ENCODE measurements at places on chromosomes 13 and 19.
A peak's percentile ranks its signal among the peaks of the same experiment; 100 is the strongest.

DNA sequence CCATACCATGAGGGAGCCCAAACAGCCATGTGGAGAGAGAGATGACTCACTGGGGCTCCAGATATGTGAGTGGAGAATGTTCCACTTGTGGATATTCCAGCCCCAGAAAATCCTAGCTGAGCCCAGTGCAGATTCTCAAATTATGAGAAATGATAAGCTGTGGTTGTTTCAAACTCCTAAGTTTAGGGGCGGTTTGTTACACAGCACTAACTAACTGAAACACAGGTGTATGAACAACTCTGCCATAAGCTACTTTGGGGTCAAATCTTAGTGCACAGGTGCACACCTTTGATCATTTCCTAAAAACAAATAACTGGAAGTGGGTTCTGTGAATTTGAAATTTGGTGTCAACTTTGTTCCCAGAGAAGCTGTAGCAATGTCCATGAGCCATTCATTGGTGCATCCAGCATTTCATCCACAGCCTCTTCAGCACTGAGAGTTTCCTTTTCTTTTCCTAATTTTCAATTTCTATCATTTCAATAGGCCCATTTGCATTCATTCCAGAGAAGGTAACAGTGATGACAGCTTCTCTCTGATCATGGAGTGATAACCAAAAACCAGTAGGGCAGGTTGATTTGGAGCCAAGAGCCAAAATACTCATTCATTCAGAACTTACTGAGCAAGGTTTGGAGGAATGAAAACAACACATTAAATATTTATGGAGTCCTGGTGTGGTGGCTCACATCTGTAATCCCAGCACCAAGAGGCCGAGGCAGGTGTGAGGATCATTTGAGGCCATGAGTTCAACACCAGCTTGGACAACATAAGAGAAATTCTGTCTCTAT, 8.8 kb upstream of the CLPP start:
- DNase-seq, result no peak

- DNase-seq, result no peak
Measured at GRCh38 chr19:17677002-17677401, 11.2 kb downstream of the UNC13A start.

GRCh38 chr13:25225970-25226369, 53.9 kb upstream of the AMER2 start:
- no peak for DNase-seq

- DNase-seq, result no peak
Measured at GRCh38 chr13:89407357-89407756, 1736.2 kb downstream of the SLITRK5 start.

- DNase-seq, result no peak
Measured at GRCh38 chr13:51920267-51920666, 58.5 kb downstream of the CCDC70 start.

GRCh38 chr19:51140441-51140840, 1.7 kb upstream of the SIGLEC7 start:
- DNase-seq, result no peak

DNA sequence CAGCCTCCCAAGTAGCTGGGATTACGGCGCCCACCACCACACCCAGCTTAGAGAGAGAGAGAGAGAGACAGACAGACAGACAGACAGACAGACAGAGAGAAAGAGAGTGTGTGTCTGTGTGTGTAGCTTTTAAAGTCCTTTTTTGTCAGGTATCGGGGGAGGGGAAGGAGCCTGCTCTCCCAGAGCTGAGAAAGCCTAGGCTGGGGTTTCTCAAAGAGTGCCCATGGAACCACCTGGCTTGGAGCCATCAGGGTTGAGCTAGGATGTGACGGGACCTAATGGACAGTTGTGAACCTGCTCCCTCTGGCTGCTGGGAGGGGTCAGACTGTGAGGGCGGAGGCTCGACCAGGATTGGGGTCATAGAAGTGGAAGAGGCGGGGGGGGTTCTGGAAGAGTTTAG, 16.6 kb downstream of the RFX1 start:
- no peak for DNase-seq

- no peak for DNase-seq
Measured at GRCh38 chr19:34317311-34317927, 47.6 kb upstream of the GPI start.

DNA sequence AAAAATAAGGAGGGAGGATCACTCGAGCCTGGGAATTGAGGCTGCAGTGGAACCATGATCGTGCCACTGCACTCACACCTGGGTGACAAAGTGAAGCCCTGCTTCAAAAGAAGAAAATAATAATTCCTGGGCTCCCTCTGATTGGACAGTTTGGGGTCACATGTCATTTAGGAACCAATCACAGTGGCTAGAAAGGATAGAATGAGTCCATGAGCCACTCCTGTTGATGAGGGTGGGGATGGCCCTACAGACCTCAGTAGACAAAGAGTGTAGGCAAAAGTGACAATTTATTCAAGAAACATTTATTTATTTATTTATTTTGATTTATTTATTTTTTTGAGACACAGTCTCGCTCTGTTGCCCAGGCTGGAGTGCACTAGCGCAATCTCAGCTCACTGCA, 26.8 kb upstream of the ADGRE5 start:
- DNase-seq, result peak; percentile 64

DNA sequence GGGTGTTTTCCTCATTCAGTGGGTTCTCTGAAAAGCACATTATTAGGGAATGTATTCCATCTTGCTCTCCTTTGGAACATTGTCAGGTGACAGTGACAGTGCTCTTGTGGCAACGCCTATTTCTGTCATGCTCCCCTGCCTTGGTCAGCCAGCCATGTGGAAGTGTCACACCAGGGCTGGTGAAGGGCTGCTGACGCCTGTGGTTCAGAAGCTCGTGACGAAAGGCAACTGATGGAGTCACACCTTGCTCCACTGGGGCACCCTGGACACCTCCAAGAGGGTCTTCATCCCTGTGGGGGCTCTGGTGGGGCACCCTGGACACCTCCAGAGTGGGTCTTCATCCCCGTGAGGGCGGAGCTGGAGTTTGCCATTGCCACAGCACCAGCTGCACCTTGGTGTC, 68.9 kb upstream of the GPR183 start:
- DNase-seq, result peak; percentile 81

DNA sequence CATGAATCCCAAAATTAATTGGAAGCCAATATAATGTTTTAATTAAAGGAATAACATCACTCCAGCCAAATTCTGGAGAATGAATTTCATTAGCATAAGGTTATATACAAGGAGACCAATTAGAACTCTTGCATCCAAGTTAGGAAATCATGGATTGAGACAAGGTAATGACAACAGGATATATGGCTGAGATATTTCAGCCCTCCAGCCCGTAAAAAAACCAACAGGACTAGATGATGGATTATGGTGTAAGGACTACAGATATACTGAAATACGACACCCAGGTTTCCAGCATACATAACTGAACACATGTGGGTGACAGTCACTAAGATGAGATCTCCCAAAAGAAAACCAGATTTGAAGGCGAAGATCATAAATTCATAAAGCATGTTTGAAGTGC, 56.5 kb downstream of the TSC22D1 start:
- DNase-seq, result no peak

GRCh38 chr13:114089751-114090400, 42.5 kb downstream of the RASA3 start:
- no peak for DNase-seq

DNA sequence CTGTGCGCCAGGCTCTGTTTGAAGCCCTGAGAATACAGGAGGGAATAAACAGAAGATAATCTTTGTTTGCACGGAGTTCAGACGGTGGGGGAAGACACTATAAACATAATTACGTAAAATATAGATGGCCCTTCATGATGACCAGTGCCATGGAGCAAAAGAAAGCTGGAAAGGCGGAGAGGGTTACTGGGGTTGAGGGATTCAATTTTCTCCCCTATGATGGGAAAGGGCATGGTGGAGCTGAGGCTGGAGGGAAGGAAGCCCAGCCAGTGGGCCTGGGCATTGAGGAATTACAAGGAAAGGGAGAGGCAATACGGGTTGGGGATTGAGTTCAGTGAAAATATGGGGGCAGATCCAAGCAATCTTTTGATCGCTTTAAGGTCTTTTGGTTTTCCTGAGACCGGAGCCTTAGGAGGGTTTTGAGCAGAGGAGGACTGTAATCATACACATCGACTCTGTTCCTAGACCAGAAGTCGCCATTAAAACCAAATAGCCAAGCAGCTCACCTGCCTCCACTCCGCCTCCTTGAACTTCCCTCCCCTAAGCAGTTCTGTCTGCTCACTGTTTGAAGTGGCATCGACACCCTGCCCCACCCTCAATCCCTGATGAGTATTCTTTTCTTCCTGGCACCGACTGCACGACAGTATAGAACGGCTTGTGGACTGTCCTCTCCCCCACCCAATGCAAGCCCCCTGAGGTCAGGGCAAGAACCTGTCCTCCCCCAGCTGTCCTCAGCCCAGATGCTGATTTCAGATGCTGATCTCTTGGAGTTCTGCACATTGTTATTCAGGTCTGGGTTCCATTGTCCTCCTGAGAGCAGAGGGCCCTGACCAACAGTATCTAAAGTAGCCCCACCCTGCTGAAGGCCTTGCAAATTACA, 813 bp upstream of the ZNF296 start:
- no peak for DNase-seq

GRCh38 chr19:1088416-1089010, 6.7 kb downstream of the POLR2E start:
- no peak for DNase-seq

GRCh38 chr19:39154100-39154628, 28.6 kb downstream of the PAK4 start:
- no peak for DNase-seq

DNA sequence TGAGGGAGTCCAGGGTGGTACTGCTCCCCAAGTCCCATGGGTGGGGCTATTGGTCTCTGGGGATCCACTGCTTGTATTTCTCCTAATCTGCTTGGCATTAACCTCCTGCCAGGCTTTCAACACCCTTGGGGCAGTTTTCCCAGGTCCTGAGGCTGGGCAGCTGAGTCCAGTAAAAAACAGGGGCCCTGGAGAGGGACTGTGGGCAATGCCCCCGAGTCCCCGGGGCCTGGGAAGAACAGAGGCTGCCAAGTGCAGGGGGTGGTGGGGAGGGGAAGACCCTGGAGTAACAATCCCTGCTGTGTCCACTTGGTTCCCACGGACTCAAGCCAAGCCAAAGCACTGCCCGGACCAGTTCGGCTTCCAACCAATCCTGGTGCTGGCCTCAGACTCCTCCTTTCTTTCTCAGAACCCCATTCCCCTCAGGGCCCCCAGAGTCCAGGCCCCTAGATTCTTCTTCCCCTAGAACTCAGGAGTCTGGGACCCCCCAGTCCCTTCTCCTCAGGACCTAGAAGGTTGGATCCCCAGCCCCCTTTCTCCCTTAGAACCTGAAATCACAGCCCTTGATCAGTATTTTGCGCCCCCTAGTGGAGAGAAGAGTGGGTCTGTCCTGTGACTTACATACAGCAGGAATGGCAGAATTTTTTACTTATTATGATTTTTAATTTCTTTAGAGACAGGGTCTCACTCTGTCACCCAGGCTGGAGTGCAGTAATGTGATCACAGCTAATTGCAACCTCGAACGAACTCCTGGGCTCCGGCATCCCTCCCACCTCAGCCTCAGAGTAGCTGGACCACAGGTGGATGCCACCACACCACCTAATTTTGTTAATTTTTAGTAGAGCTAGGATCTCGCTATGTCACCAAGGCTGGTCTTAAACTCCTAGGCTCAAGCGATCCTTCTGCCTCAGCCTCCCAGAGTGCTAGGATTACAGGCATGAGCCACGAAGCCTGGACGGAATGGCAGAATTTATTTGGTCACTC, 3.7 kb upstream of the CLPTM1 start:
- peak; percentile 82 for DNase-seq

DNA sequence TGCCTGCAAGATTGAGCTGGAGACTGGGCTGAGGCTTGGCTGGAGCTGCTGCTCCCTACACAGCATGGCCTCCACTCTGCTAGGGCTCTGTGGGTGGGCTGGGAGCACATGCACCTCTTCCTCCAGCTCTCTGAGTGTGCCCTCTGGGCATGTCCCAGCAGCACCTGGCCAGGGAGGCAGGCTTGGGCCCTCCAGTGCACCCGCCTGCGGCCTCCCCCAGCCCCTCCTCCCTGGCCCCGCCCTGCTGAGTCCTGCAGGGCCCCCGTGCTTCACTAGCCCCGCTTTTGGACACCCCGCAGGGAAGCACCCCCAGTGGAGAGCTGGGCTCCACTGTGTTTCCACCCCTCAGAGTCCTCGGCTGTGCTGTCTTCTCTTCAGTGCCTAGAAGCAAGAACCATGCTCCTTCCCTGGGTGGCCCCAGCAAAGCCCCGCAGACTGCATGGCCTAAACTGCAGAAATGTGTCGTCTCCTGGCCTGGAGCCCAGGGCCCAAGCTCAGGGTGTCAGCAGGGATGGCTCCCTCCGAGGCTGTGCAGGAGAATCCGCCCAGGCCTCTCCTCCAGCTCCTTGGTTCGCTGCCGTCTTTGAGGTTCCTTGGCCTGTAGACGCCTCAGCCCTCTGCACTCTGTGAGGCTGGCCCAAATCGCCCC, 5.0 kb upstream of the TEX29 start:
- no peak for DNase-seq

DNA sequence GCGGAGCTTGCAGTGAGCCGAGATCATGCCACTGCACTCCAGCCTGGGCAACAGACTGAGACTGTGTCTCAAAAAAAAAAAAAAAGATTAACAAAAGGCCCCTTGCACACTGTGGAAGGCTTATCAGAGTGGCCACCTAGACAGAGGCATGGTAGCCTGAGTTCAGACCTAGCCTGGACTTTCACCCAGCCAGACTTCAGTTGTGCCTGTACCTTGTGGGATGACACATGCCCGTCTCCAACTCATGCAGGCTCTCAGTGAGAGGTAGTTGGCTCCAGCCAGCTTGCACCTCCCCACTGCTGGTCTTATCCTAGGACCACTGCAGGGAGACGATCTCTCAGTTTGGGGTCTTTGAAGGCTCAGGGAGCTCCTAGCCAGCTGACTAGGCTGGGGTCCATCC, 52.2 kb downstream of the GATAD2A start:
- no peak for DNase-seq

GRCh38 chr13:26062853-26063444, 11.1 kb upstream of the SHISA2 start:
- DNase-seq, result no peak

DNA sequence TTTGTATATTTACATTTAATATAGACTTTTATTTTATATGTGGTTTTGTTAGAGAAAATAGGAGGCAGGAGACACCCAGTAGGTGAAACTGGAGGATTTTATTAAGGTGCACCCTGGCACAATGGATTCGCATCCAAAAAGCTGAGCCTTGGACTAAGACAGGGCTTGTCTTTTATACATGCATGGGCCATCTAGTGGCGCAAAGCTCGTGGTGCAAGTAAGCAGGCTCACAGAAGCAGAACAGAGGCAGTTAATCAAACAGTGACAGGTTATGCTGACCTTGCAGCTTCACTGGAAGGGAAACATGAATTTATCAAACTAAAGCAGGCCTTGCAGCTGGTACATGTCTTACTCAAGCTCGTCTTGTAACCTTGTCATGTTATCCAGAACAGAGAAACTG, 58.8 kb upstream of the ZNF681 start:
- DNase-seq, result peak; percentile 19

- no peak for DNase-seq
Measured at GRCh38 chr13:49304763-49305700, 57.3 kb downstream of the CDADC1 start.

DNA sequence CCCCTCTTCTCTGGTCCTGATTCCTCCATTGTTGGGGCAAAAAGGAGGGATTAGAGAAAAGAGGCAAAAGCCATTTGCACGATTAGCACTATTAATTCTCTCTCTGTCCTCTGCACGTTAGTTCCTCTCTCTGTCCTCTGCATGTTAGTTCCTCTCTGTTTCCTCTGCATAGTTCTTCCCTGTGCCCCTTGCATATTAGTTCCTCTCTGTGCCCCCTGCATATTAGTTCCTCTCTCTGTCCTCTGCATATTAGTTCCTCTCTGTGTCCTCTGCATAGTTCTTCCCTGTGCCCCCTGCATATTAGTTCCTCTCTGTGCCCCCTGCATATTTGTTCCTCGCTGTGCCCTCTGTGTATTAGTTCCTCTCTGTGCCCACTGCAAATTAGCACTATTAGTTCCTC, 847.2 kb upstream of the GPC6 start:
- no peak for DNase-seq

- DNase-seq, result no peak
Measured at GRCh38 chr13:46855166-46855565, 41.7 kb downstream of the HTR2A start.
